EH (cell line): ENCODE measurements at places on chromosomes 7 and 10.

- no peak for DNase-seq
Observed at GRCh38 chr7:28390426-28390825, 21.9 kb upstream of the CREB5 start.

GRCh38 chr10:52778511-52779392 lies 6.2 kb upstream of the MBL2 start:
- peak; percentile 38 for DNase-seq

DNA sequence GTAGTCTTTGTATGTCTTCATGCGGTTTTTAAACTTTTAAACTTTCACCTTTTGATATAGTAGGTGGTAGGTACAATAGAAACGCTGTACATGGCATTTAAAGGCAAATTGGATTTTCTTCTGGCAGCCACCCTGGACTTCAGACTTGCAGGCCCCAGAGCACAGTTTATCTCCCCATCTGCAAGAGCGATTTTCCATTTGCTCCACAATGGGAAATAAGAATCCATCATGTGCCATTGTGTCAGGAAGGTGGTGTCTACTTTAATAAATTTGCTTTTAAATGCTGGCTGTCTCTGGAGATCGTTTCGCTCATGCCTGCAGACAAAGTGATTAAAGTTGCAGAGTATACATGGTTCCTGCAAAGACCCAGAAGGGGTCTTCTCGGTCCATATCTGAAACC lies 38.9 kb downstream of the UNC5B start:
- DNase-seq: no peak

- DNase-seq: peak; percentile 82
Observed at GRCh38 chr10:61487506-61487905, 34.3 kb upstream of the TMEM26 start.

- peak; percentile 68 for DNase-seq
Observed at GRCh38 chr10:70715853-70716795, 43.8 kb downstream of the ADAMTS14 start.

DNA sequence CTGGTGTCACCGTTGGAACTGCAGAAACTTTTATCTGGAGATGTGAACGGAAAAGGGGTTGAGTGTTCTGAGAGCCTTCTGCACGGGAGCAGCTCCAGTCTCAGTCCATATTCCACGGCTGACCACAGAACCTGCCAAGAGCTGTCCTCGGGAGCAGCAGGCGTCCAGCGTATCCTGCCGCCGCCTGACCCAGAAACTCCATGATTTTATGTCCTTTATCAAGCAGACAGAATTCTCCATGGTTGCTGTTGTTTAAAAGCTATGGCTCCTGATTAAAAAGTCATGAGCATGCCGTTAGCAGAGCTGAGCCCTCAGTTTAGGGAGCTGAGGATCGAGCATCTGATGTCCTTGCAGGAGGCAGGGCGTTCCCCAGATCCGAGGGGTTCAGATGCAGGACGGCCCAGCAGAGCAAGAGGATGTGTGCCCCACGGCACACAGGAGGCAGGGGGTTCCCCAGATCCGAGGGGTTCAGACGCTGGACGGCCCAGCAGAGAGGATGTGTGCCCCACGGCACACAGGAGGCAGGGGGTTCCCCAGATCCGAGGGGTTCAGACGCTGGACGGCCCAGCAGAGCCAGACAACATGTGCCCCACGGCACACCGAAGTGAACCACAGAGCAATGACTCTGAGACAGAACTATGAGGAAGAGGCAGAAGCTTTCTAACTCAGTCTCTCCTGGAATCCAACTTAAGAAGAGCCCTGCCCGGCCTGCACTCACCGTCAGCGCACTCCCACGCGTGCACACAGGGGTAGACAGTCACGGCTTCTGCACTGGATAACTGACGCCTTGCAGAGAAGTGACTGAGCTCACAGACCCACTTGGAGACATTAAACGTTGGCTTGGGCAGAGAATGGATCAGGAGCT lies 96.4 kb downstream of the WDR37 start:
- no peak for DNase-seq

GRCh38 chr7:137992104-137992549 lies 9.8 kb downstream of the CREB3L2 start:
- DNase-seq: peak; percentile 95

DNA sequence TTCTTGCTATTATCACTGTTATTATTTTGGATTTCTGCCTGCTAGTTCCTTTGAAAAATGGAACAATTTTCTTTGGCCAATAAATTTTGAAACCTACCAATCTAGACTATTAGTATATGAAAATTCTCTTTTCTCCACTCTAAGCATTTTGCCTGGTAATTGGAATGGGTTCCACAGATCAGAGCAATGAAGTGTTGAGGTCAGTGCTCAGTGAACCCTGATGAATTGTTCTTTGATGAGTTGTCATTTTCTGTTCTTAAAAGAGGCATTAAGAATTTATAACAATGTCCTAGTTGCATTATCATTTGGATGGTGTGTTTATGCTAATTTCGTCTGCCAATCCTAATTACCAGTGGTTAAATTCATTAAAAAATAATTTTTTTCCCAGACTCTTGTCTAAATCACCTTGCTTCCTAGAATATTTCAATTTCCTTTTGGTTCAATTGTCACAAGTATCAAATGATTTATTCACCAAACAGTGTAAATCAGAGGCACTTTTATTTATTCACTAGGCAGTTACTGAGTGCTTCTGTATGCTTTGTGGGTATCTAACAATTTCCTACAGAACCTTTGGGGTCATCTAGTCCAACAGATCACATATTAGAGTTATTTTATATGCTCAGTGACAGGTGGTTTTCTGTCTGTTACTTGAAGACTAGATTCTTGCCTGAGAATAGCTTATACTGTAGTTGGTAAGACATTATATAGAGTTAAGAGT lies 239.0 kb downstream of the DNAJB9 start:
- no peak for DNase-seq

DNA sequence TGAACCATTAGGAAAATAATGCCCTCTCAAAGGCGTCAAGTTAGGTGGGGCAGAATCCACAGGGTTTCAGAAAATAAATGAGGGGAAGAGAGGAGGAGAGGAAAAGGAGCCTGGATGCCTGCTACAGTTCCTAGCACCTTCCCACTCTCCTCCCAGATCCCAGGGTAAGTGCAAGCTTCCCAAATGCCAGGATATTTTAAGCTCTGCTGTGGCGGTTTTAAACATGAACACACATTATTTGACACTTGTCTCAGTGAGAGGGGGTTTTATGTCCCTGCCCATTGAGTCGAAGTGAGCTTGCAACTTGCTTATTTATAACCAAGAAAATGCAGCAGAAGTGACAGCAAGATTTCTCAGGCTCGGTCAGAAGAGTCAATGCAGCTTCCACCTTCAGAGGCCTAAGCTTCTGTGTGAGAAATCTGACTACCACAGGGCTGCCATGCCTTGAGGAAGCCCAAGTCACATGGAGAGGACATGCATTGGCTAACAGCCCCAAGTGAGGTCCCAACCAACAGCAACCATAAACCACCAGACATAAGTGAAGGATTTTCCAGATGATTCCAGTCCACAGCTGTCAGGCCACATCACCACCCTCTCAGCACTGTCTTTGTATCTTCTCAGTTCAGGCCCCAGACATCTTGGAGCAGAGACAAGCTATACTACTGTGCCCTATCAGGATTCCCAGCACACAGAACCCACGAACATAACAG lies 17.9 kb upstream of the BMPER start:
- no peak for DNase-seq

GRCh38 chr10:90745565-90745964 lies 112.3 kb downstream of the HTR7 start:
- DNase-seq: no peak

- DNase-seq: no peak
Observed at GRCh38 chr7:104366390-104366789, 38.0 kb downstream of the LHFPL3 start.

DNA sequence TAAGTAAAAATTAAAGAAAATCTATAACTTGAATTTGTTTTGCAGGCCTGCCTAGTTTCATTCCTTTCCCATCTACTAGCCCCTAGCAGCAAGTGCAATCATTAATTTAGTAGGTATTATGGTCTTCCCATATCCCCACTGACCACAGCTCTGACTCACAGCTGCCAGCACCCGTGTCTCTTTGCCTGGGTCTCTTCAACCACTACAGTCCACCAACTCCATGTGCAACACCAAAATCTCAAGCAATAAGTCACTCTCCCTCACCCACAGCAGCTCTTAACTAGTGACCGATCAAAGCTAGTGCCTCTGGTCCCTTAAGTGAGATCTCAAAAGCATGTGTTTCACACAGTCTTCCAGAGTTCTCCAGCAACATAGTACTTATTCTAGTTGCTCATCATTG lies 26.0 kb upstream of the THSD7A start:
- DNase-seq: no peak

- no peak for DNase-seq
Observed at GRCh38 chr7:123553159-123553558, 4.5 kb downstream of the NDUFA5 start.

GRCh38 chr7:111104710-111105109 lies 13.8 kb downstream of the LRRN3 start:
- no peak for DNase-seq

GRCh38 chr7:122689346-122690109 lies 9.4 kb downstream of the RNF133 start:
- no peak for DNase-seq

DNA sequence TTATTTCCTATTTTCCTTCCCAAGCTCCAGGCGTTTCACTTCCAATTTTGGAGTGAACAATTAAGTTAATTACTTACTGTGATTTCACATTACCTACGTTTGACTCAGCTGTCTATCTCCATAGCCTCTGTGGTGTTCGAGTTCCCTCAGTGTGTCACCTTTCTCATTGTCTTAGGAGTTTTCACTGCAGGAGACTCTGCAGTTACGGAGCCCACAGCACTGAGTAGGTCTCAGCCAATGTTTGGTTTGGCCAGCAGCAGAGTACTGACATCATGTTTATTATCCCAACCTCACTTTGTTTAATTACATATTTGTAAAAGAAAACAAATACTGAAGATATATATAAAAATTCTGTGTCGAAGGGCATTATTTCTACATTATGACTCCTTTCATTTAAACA lies 1123.9 kb downstream of the CNTNAP2 start:
- no peak for DNase-seq

DNA sequence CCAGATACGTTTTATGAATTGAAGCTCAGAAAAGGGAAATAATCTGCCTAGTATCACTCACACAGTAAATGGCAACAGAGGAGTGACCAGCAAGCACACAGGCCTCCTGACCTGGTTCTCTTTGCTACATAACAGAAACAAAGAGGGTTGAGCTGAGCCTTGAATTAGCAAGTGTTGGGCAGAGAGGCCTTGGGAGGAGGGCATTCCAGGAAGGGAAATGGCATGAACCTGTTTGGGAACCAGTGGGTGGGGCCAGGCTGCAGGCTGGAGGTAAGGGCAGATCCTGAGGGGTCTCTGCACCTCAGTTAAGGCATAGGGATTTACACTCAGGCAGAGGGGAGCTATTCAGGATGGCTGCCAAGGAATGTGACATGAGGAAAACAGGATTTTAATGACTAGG lies 24.8 kb upstream of the CYCS start:
- DNase-seq: no peak

DNA sequence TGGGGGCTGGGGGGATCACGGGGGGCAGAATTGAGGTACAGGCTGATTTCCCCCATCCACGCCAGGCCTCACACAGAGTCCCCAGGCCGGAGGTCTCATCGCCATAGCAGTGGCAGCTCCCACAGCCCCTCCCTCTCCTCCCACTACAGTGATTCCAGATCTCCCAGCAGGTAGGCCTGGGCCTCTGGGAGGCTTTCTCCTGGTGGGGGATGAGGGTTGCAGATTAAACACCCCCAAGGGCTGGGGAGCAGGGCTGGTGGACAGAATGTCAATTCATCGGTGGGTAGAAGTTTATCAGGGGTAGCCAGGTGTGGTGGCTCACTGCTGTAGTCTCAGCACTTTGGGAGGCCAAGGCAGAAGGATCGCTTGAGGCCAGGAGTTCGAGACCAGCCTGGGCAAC lies 37.2 kb upstream of the HSPB1 start:
- DNase-seq: no peak

DNA sequence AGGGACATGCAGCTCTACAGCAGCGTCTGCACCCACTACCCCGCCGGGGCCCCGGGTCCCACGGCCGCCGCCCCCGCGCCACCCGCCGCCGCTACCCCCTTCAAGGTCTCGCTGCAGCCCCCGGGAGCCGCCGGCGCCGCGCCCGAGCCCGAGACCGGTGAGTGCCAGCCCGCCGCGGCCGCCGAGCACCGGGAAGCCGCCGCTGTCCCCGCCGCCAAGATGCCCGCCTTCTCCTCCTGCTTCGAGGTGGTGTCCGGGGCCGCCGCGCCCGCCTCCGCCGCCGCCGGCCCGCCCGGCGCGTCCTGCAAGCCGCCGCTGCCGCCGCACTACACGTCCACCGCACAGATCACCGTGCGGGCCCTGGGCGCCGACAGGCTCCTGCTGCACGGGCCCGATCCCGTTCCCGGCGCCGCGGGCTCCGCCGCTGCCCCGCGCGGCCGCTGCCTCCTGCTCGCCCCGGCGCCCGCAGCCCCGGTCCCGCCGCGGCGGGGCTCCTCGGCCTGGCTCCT lies 631 bp downstream of the OTUD1 start:
- peak; percentile 34 for DNase-seq

- DNase-seq: no peak
Observed at GRCh38 chr7:104553074-104553473, 224.7 kb downstream of the LHFPL3 start.

GRCh38 chr10:9228771-9229170 lies 1174.3 kb downstream of the GATA3 start:
- DNase-seq: peak; percentile 72

- no peak for DNase-seq
Observed at GRCh38 chr7:28576656-28577055, 164.3 kb downstream of the CREB5 start.

DNA sequence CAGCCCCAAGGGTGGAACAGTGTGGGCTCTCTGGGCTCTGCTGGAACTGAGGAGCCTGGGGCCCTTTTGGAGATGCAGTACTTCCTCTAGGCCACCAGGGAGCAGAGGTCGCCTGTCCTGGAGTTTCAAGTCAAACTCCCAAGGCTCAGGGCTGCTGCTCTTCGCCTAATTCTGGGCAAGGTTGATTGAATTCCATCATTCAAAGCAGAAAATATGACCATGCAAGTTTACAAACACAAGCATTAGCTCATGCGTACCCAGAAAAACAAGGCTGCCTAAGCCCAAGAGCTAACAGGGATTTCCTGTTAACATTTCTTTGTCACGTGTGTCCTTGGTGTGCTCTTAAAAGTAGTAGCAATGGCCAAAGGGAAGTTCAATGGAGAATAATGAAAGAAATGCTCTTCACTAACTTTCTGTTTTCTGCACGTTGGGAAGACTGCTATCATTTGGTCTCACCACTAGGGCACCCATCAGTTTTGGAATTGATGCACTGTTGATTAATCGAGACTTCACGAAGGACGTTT lies 20.1 kb downstream of the LDB3 start:
- peak; percentile 81 for DNase-seq

- DNase-seq: no peak
Observed at GRCh38 chr7:90850471-90850870, 254.3 kb downstream of the CDK14 start.
